ENCODE measurements at places on chromosomes 13 and 19.
A peak's percentile ranks its signal among the peaks of the same experiment; 100 is the strongest.

DNA sequence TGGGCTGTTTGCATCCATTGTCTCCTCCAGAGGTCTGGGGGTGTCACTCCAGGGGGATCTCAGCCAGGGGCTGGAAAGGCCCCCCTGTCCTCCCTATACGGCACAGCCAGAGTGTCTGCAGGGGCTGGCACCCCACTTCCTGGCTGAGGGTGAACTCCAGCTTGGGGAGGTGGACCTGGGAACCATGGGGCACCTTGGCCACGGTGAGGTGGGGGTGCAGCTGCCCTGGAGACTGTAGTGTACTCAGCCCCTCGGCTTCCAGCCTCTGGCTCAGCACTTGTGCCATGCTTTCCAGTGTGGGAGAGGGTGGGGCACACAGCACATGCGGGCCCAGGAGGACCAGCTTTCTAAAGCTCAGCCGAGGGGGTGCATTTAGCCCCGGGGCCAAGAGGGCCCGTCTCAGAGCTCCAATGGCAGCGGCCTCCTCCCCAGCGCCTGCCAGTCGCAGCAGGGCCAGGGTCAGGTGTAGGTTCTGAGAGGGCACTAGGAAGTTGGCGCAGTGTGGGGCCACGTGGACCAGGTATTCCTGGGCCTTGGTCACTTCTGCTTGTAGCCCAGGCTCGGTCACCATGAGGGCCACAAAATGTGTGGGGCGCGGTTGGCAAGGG, 1.4 kb downstream of the LENG9 start:
- DNase-seq: no peak

DNA sequence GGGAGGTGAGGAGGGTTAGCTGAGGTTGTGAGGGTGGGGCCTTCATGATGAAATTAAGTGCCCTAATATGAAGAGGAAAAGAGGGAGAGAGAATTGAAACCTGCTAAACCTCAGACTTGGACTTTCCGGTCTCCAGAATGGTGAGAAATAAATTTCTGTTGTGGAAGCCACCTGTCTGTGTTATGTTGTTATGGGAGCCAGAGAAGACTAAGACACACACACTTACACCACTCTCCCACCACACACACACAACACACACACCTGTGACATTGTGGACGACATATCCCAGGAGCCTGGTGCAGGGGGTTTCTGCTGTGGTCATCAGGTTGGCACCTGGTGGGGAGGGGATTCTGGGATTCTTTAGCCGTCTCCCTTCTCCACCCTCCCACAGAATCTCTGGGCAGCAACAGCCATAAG, 14.0 kb downstream of the KLK4 start:
- DNase-seq: no peak

GRCh38 chr13:51800486-51800885, 3.5 kb downstream of the DHRS12 start:
- no peak for DNase-seq

GRCh38 chr13:94323764-94324758, 155.4 kb downstream of the DCT start:
- DNase-seq: no peak

GRCh38 chr13:37752146-37752545, 117.4 kb downstream of the TRPC4 start:
- DNase-seq: no peak

DNA sequence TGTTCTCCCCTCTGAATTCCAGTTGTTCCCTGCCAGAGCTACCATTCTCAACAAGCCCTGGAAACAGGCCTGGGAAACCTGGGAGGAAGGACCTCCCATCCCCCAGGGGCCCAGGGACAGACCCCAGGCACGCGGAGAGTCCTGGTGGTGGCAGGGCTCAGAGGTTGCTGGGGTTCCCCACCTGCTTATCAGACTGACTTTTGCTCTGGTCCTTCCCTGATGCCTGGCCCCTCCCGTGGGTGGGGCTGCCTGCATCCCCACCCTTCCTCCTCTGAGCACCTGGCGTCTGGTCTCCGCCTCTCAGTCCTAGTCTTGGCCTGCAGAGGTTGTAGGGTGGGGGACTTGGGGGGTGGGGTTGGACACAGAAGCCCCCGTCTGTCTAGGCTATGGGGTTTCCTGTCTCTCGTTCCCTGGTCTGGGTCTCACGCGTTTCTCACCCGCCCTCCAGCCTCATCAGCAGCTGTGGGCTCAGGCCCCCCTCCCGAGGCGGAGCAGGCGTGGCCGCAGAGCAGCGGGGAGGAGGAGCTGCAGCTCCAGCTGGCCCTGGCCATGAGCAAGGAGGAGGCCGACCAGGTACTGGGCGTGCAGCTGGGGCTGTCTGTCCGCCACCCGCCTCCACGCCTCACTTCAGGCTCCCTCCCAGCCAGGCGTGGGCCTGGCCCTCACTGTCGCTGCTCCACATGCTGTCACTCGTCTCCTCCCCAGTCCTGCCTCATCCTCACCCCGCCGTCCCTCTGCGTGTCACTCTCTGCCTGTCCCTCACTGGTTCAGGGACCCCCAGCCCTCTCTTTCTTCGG, 13.6 kb downstream of the EPN1 start:
- DNase-seq: no peak

- no peak for DNase-seq
Measured at GRCh38 chr19:47045867-47046470, 2.5 kb downstream of the TMEM160 start.

GRCh38 chr13:32720026-32720425, 133.8 kb downstream of the PDS5B start:
- DNase-seq: no peak

GRCh38 chr19:39031368-39032062, 834 bp downstream of the FBXO27 start:
- DNase-seq: no peak

DNA sequence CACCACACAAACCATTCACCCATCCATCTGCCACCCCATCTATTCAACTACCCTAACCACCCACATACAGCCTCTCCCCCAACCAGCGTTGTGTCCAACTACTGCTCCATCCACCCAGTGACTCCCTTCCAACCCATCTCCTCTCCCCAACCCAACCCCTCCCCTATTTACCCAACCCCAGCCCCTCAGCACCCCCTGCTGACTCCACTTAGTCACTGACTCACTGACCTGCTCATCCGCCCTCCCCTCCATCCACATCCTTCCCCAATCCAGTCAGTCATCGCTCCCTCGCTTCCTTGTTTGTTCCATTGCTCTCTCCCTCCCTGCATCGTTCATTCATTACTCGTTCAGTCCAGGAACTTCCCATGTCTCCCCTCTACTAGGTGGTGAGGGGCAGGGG, 39.2 kb downstream of the KCNC3 start:
- no peak for DNase-seq

DNA sequence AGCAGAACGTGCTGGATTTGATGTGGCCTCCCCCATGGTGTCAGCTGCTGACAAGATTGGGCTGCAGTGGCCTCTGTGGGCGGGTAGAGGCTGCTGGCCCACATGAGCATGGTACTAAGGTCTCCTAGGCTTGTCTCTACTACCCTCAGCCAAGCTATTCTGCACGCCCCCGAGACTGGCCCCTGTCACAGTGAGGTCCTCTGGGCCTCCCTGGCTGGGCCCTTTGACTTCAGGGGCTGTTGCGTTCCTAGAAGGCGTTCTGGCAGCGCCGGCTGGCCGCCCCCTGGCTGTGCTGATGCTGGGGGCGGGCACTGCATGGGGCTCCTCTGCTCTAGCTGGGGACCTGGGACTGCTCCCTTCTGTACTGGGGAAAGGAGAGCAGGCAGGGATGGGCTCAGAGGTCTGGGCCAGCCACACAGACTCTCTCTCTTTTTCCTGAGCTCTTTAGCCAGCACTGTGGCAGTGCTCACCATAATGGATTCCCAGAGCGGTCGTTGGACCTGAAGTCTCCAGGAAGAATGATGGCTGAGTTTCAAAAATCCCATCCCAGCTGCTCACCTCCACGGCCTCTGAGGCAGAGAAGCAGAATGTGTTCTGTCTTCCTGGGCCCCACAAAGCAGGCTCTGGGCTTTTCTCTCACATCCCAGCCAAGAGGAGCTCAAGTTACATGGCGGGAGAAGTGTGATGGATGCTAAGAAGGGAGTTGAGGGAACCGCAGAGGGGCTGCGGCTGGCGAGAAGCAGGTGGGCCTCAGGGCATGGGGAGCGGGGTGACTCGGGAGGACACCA, 32.3 kb downstream of the TSSK6 start:
- no peak for DNase-seq

- no peak for DNase-seq
Measured at GRCh38 chr13:33846303-33847062, 28.5 kb downstream of the RFC3 start.

DNA sequence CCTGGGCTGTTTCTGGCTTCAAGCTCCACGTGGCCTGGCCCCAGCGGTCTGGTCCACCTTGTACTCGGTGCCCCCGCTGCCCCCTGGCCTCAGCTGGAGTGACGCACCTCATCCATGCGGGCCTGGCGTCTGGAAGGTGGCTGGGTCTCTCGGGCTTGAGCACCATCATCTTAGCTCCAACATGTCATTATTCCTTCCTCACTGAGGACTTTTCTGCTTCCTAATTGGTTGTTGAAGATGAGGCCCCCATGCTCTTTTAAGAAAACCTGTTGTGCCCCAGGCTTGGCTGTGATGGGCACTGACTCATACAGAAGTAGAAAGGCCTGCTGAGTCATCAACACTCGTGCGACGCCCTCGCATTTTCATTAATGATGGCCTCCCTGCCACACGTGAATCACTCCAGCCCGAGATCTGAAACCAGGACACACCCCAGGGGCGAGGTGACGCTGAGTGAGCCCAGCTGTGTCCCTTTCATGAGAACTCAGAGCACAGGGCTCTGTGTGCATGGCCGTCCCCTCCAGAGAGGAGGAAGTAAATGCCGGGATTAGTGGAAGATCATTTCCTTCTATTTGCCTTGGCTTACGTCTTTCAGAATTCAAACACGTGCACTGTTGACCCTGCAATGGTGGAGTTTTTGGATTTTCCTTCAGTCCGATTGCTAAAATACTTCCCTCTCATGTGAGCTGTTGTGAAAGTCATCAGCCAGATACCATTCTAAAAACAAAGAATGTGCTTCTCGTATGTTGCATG, 14.0 kb upstream of the GJA3 start:
- peak; percentile 92 for DNase-seq

DNA sequence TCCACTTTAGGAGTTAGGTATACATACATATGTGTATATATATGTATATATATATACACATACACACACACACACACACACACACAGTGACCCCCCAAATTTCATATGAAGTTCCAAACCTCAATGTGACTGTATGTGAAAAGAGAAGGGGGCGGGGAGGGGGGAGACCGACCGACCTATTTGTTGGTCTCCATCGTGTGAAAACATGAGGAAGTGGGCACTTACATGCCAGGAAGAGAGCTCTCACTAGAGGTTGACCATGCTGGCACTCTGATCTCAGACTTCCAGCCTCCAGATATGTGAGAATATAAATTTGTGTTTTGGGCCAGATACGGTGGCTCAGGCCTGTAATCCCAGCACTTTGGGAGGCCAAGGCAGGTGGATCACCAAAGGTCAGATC, 24.6 kb downstream of the ZNF562 start:
- no peak for DNase-seq

DNA sequence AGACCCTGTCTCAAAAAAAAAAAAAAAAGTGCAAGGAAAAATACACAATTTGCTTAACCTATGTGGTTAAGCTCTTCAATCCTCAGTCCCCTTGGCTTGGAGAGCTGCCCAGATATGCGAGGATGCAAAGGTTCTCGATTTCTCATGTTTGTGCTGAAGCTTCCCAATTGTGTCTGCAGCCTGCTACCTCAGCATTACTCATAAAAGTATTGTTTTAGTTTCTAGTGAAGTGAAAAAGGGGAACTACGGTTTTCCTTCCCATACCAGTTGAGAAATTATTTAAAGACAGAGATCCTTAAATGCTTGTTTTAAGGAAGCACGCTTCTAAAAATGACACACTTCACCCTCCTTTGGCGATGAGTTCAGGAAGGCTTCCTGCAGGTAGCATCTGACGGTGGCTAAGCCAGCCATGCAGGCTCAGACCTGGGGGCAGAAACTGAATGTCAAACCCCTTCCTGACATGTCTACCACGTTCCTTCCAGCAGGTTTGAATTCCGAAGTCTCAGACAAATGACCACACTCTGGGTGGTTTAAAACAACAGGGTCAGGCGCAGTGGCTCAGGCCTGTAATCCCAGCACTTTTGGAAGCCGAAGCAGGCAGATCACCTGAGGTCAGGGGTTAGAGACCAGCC, 47.9 kb downstream of the RUBCNL start:
- peak; percentile 13 for DNase-seq

GRCh38 chr19:54600212-54600611, 6.8 kb downstream of the LILRA1 start:
- no peak for DNase-seq

DNA sequence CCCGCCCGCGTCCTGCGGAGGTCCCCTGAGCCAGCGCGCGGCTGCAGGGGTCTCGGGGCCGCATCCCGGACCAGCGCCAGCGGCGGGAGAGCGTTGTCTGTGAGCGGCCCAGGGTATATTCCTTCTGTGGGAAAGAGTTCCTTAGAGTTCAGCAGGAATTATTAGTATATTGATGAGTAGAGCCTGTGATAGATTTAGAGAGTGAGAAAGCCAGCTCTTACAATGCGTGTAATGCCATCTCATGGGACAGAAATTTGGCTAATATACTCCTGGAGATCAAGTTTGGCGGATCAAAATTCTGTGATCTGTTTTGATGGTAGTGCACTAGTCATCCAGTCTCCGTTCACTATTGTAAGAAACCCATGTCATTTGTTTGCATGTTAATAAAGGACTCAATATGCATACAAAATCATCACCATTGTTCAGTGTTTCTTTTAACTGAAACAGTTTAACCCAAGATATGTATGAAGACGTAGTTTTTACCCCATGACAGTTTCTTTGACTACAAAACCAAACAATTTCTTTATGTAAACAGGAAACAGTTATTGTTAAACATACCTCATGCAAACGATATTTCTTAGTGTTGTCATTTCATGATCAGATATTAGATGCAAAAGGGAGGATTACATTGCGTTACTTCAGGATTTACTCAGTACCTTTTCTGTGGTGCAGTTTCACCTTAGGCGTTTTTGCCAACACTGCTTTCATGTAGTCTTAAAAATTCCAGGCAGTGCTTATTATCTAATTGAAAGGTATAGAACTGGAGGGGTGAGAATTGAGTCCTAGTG, 9.9 kb downstream of the TNFRSF19 start:
- no peak for DNase-seq

All from HFFc6 (cell line).